ENCODE measurements at places on chromosomes 2 and 18.

DNA sequence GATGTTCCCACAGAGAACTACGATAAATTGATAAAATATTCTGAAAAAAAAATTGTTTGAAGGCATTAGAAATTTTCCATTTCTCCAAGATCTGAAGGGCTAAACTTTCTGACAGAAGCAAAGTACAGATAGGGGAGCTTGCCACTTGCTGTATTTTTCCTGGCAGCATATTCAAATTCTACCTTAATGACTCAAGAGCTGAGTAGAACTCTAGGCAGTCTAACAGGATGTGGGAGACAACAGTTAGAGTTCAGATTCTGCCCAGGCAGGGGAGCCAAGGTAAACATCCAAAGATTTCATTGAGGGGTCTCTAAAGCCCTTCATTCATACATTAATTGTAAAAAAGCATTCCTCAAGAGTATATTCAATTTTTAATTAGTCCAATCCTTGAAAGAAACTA is 46.0 kb upstream of the RIT2 start:
- DNase-seq: no peak

DNA sequence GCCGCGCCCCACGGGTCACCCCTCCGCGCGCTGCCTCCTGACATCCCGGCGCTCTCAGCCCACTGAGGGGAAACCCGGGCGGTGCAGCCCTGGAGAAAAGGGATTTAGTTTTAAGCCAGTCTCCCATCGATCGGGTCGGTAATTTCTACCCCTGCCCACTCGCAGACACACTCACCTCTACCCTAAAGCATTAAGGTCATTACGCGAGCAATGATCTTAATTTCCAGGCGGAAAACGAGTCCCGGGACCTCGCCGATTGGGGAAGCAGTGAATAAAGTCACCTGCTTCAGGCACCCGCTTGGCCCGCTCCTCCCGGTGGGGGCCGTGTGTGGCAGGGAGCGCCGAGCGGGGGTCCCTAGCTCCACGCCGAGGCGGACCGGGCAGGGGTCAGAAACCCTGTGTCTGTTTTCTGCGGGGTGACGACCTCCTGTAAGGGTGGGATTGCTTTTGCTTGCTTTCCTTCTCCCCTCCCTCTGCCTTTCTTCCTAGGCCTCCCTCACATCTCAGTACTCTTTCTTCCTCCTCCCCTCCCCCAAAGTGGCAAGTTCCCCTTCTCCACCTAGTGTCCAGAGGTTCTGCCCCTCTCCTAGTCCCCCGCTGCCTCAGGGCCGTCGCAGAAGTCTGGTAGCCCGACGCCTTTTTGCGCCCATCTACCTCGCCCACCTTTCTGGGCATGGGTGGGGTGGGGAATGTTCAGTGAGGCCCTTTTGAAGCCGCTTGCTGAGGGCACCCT is 142.6 kb downstream of the MEIS1 start:
- no peak for DNase-seq

- no peak for DNase-seq
Observed at GRCh38 chr2:179513181-179513580, 248.5 kb upstream of the SESTD1 start.

DNA sequence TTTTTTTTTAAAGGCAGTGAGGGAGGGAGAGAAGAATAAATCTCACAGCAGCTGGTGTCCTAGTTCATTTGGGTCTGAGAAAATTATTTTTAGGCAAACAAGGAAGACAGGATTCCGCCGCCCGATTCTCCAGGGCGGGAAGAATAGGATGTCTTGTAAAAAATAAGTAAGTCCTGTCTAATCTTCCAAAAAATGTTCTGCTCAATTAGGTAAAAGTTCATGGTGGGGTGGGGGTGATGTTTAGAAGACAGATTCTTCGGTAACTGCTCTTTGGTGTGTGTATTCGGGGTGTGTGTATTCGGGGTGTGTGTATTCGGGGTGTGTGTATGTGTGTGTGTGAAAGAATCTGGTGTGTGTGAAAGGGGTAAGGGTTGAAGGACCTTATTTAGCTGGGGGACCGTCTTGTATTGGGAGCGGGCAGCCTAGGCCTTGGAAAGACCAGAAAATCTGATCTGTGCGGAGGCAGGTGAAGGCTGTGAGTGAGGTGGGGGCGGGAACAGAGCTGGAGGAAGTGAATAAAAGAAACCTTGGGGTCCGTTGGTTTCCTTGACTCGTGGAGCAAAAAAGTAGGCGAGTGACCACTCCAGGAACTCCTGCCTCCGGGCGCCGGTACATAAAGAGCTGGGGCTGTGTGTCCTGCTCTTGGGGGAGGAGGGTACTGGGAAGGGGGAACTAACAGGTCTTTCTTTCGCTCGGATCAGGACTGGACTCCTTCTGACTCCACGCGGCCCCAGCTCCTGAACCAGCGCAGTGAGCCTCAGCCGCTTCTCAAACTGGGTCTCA is 4.4 kb upstream of the PAX3 start:
- DNase-seq: no peak

GRCh38 chr2:163717993-163718680 is 17.7 kb downstream of the FIGN start:
- DNase-seq: no peak

DNA sequence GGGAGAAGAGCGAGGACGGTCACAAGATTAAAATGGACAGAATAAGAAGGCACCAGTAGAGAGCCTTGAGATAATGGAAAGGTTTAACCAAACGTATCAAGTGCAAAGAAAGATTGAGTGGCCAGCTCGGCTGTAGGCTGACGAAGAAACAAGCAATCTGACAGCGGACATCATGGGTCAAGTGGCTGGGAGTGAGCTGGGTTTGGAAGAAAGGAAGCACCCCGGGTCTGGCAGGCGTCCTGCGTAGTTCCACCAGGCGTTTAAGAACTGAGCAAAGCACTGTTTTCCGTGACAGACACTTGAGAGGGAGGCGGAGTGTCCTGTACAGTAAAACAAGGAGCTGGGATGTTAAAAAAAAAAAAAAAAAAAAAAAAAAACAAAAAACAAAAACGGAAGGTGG is 27.1 kb downstream of the DAPL1 start:
- no peak for DNase-seq

DNA sequence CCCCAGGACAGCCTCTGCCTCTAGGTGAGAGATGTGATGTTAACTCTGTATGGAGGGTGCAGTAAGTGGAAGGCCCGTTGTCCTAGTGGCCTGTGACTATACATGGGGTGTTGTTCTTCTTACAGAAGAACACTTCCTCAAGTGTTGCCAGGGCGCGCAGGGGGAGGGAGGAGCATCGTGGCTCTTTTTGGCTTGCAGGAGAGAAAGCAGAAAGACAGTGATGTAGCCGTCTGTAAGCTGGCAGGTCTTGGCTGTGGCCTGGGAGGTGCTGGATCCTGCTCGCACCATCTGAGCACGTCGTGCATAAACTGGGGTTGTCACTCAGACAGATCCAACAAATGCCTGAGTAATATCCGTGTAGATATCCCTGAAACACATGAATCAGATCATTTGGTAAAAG is 44.3 kb downstream of the ZNF236 start:
- DNase-seq: no peak

- DNase-seq: no peak
Observed at GRCh38 chr18:45839414-45840395, 14.2 kb downstream of the SIGLEC15 start.

DNA sequence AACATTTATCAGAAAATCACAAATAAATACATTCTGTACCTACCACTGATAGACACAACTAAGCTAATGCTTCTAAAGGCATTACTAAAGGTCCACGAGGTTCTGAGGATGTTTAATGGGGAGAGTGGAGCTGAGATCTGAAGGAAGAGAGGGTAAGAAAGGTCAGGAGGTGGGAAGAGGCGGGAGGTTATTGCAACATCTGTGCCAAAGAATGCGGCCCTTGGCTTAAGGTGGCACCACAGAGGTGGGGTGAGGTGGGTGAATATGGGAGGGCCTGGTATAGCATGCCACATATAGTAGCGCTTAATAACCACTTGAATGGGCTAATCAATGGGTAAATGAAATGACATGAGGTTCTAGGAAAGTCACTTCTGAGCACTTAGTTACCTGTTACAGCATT is 217.8 kb upstream of the ATP5MC3 start:
- DNase-seq: no peak

DNA sequence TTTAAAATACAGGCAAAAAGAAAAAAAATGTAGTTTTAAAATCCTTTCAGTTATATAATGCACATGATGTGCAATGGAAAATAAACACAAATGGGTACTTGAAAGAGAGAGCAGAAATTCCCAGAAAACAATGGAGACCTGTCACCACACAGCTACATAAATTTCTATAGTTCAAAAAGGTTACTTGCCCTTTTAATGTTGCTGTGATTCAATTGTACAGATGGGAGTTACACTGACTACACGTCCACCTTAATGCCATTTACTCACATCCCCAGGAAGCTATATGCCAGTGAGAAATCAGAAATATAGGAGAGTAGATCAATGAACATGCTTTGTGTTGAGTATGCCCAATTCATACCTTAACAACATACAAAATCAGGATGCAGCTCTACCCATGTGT is 269.6 kb downstream of the ERBB4 start:
- DNase-seq: no peak

DNA sequence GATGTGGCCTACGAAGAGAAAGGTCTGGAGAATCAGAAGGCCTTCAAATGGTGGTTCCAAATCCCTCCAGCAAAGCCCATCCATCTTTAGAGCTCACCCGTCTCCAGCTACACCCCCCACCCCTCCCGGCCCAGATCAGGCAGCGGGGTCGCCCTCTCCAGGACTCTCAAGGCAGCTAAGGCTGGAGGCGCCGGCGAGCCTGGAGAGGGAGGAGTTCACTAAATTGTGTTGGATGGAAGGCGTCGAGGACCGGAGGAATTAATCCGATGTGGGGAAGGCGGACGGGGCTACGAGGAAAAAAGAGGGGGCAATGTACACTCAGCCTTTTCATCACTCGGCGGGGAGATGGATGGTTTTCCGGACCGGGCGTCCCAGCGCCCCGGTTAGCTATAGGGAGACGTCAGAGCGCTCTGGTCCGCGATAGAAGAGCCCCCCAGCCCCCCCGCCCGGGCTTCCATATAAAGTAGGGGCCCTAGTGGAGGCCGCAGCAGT is at the start of gene GRP:
Gene GRP, plus strand, starts transcription at position 487 of the 492 bp plus-strand sequence. CDS start 108 bp downstream, outside the sequence.
- no peak for DNase-seq

- DNase-seq: no peak
Observed at GRCh38 chr2:235605312-235606003, 111.6 kb downstream of the AGAP1 start.

DNA sequence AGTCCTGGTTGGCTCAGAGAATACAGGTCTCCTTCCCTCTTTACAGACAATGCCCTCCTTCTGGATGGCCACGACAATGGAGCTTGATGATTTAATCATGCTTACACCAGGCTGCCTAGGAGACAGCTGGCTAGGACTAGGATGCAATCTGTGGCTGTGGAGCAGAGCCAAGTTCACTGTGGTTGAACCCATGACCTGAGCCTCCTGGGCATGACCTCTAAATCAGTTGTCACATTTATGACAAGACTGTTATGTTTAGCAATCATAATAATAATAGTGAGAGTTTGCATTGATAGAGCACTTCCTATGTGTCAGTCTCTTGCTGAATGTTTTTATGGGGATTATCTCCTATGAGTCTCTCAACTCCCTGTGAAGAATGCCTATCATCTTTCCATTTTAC is 244.1 kb downstream of the ICOS start:
- DNase-seq: no peak

- DNase-seq: no peak
Observed at GRCh38 chr2:176769021-176769420, 443.6 kb upstream of the HNRNPA3 start.

DNA sequence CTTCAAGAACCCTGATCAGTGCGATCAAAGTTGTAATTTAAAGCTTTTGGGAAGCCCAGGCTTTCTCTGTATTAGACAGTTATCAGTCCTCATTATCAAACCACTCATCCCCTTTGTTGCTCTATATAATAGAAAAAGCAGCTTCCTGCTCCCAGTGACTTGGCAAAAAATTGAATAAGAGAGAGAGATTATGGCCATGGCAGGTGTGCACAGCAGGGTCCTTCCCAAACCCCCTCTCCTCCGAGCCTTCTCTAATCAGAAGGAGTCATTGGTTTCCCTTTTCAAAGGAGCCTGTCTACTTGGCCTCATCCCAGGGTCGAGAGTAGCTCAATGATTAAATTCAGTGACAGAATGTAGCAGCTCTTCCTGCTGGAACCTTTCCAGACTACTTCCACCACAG is 81.5 kb downstream of the SEMA4F start:
- DNase-seq: no peak

- DNase-seq: no peak
Observed at GRCh38 chr18:3679241-3679640, 229.3 kb downstream of the TGIF1 start.

DNA sequence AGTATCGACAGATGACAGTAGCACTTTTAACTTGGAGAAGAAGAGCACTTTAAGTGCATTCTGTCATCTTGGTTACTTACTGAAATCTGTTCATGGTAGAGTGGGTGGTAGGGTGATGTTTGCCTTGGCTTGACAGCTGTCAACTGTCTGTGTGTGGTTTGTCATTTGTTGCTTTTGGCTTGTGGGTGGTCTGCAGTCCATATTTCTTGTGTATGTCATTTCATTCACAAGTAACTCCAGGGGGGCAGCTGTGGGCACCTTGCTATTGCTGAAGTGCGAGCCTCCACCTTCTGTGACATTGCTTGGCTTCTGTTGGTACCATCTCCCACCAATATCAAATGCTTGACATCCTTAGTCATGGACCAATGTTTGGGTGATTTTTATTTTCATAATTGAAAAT is 311.6 kb upstream of the NRP2 start:
- DNase-seq: no peak

DNA sequence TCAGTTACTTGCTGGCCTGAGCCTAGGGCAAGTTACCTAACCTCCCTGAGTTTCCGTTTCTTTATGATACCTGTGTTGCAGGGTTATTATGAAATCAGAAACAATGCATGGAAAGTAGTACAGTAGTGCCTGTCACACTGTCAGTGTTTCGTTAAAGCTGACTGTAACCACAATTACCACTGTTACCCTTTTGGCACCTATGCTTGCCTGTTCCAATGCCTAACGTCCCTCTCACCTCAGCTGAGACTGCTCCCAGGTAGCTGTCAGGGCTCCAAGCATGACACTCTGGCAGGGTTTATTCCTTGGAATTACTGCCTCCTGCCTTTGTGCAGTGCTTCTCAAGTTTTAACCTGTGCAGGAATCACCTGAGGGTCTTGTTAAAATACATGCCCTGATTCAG is 135.2 kb upstream of the RBMS1 start:
- no peak for DNase-seq

DNA sequence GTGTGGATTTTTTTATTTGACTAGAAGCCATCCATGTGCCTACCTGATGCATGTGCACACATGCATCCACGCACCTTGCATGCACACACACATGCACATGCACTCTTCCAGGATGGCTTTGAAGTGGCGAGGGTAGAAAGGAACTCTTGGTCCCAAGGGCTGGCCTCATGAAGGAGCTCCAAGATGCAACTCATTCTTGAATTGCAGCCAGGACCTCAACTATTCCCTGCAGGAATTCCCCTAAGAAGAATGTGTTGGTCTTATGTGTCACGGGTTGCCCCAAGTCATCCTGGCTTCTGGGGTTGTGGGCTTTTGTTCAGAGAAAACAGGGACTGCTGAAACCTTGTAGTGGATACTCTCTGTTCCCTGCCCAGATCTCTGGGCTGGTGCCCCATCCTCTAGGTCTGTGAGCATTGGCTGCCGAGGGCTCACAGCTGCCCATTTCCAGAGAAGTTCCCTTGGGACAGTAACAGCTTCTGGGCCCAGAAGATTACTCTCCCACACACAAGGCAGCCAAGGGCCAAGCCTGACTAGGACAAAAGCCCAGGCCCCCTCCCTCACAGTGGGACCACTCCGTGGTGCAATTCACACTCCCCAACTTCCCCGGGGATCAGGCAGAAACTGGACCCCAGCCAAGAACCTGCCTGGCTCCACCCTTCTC is 137.6 kb downstream of the COPS8 start:
- no peak for DNase-seq

- no peak for DNase-seq
Observed at GRCh38 chr2:186325827-186326535, 160.1 kb upstream of the ZC3H15 start.

- DNase-seq: no peak
Observed at GRCh38 chr2:158079672-158080071, 22.0 kb upstream of the UPP2 start.
